ENCODE measurements at places on chromosomes 4 and X.

DNA sequence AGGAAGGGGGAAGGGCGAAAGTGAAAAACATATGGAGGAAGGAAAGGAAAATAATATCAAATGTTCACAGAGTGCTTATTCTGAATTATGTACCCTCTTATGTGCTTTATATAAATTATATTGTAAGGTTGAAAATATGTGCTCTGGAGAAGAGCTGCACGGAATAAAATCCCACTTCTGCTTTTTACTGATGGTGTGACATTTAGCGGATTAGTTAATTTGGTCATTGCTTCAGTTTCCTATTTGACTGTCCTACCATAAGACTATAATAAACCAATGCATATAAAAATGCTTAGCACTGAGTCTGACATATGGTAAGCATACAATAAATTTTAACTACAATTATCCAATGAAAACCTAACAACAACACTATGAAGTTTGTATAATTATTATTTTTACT is 86.2 kb downstream of the NPFFR2 start:
- no peak for DNase-seq

- DNase-seq: peak; percentile 33
Observed at GRCh38 chrX:130171446-130172126, at the start of gene RAB33A. RAB33A (plus strand) TSS chrX:130171962; CDS start chrX:130172063, 101 bp downstream.

DNA sequence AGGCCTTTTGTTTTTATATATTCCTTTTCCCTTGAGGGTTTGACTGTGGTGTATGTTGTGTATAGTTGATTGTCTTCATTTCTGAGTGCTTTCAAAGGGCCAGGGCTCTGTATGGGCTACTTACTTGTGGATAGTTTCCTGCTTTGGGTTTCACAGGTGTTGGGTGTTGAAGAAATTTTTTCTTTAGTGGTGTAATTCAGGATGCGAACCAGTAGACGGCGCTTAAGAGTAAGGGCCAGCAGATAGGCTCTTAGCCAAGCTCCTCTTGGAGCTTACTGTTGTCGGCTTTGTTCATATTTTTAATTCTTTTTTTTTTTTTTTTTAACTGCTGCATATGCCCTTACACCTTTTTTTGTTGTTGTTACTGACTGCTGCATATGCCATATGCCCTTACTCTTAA is 276.3 kb upstream of the GALNT7 start:
- DNase-seq: no peak

DNA sequence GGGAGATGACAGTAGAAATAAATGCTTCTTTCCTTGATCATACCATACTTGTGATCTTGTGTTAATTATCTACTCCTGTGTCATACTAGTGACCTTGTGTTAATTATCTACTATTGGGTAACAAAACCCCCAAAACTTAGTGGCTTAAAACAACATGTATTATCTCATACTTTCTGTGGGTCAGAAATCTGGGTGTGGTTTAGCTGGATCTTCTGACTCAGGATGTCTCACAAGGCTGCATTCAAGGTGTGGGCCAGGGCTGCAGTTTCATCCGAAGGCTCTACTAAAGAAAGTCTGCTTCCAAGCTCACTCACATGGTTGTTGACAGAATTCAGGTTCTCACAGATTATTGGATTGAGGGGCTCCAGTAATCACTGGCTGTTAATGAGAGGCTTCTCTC is 70.3 kb upstream of the NDP start:
- no peak for DNase-seq

DNA sequence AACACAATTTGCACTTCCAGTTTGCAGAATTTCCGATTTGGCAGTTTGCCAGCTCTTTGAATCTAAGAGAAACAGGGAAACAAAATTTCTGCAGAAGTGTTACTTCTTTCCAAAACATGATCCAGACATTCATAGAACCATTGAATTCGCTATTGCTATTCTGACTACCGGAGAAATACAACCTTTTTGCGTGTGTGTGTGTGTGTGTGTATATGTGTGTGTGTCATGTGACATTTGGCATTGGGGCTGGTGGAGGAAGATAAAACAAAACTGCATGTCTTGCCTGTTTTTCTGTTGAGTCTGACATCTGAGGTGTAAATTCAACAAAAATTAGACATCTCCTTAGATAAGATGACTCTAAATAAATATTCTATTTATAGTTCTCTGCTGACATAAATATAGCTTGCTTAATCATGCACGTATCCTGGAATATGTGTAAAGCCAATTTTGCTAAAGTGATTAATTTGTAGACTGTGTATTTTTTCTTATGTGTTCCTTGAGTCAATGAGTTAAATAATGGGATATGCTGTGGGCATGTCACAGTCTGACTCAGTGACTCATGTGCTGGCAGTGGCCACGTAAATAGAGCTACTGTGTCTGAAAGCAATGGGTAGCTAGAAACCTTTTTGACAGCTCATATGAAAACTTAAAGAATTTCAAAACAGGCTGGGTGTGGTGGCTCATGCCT is 98.9 kb downstream of the HPGD start:
- no peak for DNase-seq

DNA sequence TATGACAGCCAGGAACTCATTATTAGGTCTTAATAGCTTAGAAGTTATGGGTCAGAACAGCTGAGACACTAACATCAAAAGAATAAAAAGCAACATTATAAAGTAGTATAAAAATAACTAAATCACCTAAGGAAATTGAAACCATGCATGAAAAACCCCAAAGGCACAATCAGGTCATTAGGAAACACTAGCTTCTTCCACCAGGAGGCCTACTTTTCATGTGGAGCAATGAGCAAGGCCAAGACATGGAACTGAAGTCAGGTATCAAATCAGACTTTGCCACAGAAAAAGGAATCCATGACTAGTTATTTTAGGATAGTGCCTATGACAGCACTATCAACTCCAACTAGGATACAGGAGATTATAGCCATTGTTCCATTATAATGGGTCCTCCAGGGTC is 7.9 kb downstream of the HUWE1 start:
- no peak for DNase-seq

DNA sequence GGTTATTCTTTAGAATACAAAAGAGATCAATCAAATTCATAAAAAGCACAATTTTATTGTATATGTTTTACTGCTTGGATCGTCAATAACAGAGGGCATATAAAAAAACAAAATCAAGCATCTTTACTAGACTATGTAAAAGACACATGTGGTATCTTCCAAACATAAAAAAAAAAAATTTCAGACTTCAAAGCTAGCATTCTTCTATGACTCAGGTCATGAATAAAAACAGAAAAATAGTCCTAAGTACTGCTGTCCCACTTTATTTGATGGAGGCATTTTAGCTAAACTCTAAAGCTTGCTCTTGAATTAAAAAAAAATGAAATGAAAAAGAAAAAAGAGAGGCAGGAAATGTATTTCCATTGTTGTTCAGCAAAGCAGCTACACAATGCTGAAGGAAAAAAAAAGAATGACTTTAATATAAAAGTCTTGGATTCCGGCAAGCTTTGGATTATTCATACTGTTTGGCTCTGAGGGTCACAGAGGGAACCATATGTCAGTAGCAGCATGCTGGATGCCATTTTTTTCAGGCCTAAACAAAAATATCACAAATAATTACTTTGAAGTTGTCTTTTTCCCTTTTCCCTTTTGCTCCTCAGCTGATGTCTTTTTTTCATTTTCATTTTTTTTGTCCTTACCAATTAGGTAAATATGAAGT is 249.1 kb upstream of the DIAPH2 start:
- DNase-seq: no peak

- no peak for DNase-seq
Observed at GRCh38 chrX:103120748-103121147, 27.8 kb upstream of the NXF3 start.

- DNase-seq: no peak
Observed at GRCh38 chrX:23333842-23334520, 668 bp upstream of the PTCHD1 start.

DNA sequence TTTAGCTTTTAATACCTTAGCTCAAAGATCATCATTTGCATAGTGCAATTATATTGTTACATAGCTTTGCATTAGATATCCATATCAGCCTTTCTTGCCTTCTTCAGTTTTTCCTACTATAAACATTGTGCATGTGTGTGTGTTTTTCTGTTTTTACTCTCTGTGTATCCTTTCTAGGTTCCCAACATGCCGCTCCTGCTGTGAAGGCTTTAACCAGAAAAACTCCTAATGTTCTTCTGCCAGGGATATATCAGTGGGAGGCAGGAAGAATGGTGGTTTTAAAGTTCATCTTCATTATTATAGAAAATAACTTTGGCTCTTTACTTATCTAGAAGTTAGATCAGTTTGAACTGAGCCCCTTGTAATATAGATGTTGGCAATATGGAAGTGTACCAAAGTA is 61.2 kb downstream of the CPE start:
- DNase-seq: no peak

GRCh38 chrX:76428243-76429130 is 977 bp downstream of the MAGEE1 start:
- DNase-seq: peak; percentile 8

GRCh38 chr4:4893721-4894120 is 34.3 kb downstream of the MSX1 start:
- no peak for DNase-seq

- DNase-seq: no peak
Observed at GRCh38 chrX:39167791-39168190, 366.5 kb downstream of the MID1IP1 start.

GRCh38 chrX:55143621-55144020 is 54.8 kb downstream of the PAGE2 start:
- no peak for DNase-seq

- DNase-seq: no peak
Observed at GRCh38 chrX:109959356-109959871, 43.5 kb upstream of the TMEM164 start.

DNA sequence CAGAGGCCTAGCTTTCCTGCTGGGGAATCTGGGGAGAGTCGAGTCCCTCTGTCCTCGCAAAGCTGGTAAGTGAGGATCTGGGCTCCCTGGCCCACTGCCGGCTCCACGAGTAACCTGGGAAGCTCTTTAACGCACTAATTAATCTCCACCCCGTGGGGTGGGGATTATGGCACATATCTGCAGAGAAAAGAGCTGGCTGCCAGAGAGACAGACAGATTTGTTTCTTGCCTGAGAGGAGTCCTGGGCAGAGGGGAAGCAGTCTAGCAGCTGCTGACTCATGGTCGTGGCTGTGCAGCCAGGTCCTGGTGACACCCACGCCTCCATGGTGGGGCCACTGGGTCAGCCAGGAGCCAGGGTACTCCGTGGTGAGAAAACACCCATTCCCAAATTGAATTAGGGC is 14.0 kb downstream of the SORCS2 start:
- DNase-seq: no peak

- DNase-seq: no peak
Observed at GRCh38 chr4:41709844-41710481, 38.6 kb downstream of the PHOX2B start.

GRCh38 chrX:15475021-15475420 is 18.1 kb downstream of the PIR start:
- no peak for DNase-seq

DNA sequence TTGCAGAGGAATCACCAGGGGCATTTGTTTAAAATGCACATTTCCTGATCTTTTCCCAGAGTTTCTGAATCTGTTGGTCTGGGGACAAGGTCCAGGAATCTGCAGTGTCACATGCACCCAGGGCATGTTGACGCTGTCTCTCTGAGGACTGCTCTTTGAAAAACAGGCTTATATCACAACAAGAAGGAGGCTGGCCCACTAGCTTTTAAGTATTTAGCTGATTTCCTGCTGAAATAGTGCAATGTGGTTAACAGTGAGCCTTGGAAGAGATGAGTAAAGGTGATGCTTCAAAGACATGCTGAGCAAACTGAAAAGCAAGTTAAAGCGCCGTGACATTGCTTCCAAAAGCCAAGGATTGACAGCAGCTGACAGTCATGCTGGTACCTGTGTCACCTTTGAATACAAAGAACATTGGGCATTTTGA is 18.6 kb upstream of the SEPSECS start:
- DNase-seq: no peak

DNA sequence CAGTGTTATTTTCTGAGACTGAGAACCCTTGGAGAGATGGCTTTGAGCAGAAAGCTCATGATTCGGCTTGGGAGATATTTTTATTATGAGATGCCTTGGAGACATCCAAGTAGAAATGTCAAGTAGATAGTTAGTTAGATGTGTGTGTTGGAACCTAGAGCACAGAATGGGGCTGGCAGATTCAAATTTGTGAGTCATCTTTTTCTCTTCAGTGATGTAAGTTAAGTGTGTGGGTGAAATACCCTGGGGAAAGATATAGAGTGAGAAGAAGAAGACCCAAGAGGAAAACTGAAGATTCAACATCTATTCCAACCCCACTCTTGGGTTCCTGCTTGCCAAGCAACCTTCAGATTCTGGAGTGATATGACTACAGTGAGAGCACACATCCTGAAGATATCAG is 580.8 kb upstream of the AMOT start:
- DNase-seq: no peak

DNA sequence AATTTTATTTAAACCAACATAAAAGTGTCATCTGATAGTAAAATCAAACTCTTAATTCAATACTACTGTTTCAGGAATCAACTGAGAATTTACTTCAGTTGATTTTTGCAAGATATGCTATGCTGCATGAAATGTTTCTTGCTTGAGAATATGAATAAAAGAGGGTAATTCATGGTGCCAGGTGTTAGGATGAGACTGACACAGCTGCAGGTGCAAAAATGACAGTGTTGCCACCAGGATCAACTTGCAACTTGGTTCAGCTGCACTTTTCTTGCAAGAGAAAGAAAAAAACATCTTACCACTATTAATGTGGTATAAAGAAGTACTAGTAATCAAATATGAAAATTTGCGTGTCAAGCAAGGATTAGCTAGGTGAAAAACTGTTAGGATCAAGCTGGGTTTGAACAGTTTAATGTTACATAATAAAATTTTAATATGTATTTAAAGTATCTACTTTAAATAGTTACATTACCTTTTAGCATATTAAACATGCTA is 49.7 kb downstream of the CHIC2 start:
- DNase-seq: no peak

GRCh38 chr4:11336435-11336834 is 92.3 kb downstream of the HS3ST1 start:
- no peak for DNase-seq

- DNase-seq: no peak
Observed at GRCh38 chr4:94338681-94339351, 3.8 kb downstream of the HPGDS start.

GRCh38 chrX:42804524-42804923 is 26.6 kb upstream of the PPP1R2C start:
- no peak for DNase-seq

DNA sequence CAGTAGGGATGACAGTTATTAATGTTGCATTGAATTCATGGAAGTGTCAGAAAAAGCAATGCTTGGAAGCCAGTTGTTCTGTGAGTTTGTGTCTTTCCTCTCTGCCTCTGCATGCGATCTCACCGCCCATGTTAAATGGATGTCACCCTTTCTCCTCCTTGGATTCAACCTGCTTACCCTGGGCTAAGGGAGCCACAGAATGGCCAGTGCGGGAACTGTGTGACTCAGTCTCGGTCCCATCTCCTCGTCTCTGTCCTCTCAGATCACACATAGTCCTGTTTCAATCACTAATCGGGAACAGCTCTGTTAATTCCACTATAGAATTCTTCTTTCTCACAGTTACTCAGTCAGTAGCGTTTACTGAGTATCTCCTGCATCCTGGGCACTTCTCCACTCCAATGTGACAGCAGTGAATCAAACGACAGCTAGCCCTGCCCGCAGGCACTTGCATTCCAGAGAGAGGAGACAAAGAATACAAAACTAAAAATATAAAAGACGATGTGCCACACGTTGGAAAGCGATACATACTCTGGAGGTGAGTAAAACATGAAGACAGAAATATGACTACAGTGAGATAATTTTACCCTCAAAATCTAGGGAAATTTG is 53.6 kb upstream of the TLR3 start:
- no peak for DNase-seq
